ENCODE measurements at places on chromosomes 4 and X.

GRCh38 chrX:45619290-45619689 lies 418.6 kb upstream of the DIPK2B start:
- no peak for DNase-seq

DNA sequence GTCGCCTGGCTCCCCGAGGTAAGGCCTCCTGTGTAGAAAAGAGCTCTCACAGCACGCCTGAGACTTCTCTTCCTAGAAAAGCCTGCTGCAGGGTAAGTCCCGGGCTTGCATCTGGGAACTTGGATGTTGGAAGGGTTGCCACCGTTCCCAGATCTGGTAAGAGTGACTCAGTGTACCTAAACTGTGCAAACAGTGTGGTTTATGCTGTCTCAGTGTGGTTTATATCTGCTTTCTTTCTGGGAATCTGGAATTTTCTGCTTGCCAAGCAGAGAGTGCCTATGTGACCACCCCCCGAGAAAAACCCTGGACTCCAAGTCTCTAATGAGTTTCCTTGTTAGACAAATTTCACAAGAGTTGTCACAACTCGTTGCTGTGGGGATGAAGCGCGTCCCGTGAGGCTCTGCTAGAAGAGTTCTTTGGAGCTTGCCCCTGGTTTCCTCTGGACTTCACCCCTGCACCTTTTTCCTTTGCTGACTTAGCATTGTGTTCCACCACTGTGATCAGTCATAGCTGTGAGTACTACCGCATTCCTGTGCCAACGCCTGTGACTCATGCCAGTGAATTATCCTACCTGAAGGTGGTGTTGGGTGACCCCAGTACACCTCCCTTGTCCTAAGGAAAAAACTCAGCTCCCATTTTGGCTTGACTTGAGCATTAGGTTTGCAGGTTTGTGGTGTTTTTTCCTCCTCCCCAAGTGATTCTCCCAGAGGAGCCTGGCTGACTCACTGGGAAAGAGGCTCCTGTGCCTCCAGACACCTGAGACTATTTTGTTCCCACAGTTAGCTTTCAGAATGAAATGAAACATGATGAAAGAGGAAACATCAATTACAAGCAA lies 14.5 kb downstream of the SLC2A9 start:
- DNase-seq, result no peak

DNA sequence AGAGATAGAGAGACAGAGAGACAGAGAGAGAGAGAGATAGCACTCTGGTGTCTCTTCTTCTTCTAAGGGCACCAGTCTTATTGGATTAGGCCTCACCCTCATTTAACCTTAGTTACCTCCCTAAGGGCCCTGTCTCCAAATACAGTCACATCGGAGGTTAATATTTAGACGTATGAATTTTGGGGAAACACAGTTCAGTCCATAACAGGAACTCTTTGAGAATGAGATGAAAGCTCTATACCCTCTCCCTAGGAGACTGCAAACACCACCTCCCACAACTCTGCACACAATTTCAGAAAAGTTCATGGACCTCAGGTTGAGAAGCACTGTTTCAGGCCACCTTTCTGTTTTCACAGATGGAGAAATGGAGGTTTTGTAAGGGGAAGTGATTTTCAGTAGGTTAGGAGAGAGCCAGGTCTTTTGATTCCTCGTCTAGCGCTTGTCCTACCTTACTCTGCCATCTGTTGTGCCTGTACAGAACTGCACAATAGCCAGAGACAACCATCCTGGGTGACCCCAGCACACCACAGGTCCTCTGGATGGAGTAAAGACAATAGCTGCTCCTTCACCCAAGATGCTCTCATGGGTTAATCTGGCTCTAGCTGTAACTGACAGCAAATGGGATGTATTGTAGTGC lies 16.9 kb upstream of the LOC101059915 start:
- peak; percentile 44 for DNase-seq

- no peak for DNase-seq
Observed at GRCh38 chrX:39630344-39630743, 467.4 kb downstream of the BCOR start.

DNA sequence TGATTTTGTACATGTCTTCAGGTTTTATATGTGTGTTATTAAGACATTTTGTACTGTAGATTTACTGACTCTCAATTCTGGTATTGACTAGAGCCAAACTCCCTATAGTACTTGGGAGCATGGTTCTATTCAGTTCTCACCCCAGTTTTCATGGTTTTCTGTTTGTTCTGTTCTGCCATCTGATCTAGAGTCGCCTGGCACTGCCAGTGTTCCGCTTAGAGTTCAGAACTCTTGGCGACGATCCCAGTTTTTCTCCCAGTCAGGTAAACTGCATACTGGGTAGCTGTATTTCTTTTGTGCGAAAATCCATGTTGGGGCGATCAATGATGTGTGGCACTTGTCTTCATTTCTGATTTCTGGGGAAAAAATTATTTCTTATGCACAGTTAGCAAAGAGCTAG lies 78.0 kb downstream of the PHOX2B start:
- DNase-seq, result no peak

DNA sequence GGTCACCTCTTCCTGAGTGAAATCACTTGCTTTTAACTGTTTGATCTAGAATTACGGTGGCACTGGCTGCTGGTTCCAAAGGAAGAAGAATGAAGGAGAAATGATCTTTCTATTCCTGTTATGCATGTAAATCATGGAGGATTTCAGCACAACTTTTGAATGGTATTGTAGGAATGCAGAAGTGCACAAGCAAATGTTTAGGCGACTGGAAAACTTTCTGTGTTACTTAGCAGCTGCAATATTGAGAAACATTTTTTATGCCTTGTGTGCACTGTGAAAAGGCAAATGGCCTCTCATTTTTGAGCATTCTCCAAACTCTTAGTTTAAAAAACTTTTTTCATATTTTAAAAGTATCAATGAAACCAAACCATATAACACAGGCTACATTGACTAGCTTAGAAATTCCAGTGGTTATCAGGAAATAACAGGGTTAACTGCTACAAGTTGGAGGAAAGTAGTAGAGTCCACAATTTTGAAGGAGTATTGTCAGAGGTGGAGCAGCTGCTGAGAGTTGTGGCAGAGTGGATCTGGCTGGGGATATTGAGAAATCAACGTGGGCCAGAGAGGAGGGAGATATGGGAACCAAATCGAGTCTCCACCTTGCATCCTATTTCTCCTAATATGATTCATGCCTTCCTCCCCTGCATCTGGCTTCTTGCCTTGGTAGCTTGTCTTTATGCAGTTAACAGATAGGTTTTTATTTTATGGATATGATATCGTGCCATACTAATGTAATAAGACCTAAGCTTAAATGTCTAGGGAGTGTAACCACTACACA lies 32.0 kb upstream of the FHL1 start:
- peak; percentile 4 for DNase-seq

DNA sequence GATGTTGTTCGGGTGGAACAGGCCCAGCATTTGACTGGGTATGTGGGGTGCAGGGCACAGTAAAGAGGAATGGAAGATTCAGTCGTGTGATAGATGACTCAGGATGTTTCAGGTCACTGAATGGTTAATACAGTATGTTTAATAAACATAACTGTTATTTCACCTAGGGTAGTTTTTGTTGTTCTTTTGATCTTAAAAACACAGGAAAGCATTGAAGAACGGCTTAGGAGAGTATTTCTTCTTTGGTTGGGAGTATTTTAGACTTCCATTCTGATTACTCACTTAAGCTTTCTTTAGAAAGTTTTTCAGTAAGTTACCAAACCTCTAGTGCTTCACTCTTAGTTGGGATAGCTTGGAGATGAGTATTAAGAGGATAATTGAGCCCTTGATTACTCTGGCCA lies 62.3 kb downstream of the STAG2 start:
- no peak for DNase-seq

DNA sequence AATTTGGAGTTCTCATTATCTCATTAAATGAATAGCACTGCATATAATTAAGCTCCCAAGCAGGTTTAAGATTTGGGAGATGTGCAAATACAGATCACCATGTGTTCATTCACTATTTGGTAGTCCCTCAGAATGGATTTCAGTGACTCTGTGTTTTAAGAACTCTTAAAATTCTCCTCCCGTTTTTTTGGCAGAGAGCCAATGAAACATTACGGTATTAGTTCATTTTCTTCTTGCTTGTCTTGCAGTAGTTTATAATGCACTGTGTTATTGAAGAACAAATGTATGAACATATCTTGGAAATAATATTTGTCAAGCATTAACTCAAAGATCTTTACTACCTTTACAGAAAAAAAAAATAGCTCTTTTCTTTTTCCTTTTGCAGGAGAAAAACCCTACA lies 32.7 kb downstream of the KLF3 start:
- DNase-seq, result no peak

- DNase-seq, result no peak
Observed at GRCh38 chr4:59712470-59712869, 1487.7 kb upstream of the ADGRL3 start.

- DNase-seq, result no peak
Observed at GRCh38 chrX:154991039-154991438, 31.5 kb downstream of the F8 start.

DNA sequence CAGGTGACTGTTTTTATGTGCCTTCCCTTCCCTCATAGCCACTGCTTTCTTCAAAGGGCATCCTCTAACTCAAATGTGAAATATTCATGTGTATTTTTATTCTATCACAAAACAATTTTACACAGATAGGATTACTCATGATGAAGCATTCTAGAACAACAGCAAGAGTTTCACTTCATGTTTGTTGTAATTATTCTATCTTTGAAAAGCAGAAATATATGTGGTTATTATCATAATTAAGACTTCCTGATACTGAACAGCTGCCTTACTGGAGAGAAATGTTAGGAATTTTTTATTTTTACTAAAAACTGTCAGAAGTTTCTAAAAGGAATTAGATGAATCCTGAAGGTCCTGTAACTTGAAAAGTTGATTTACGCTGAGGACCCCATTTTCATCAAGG lies 229.1 kb downstream of the PALLD start:
- no peak for DNase-seq

DNA sequence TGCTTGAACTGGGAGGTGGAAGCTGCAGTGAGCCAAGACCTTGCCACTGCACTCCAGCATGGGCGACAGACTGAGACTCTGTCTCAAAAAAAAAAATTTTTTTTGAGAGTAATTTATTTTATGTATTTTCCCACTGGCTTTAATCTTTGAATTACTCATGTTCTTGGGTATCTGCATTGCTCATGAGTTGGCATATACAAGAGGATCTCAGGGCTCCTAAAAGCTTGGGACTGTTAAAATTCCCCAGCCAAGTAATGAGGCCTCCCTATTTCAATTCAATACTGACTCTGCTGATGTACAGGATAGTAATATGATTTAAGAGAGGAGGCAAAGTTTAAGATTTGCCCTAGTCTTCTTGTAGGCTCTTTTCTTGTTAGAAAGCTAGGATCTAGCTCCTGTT lies 6.2 kb downstream of the IL21 start:
- no peak for DNase-seq

GRCh38 chrX:20011608-20012007 lies 20.7 kb upstream of the BCLAF3 start:
- DNase-seq, result no peak

DNA sequence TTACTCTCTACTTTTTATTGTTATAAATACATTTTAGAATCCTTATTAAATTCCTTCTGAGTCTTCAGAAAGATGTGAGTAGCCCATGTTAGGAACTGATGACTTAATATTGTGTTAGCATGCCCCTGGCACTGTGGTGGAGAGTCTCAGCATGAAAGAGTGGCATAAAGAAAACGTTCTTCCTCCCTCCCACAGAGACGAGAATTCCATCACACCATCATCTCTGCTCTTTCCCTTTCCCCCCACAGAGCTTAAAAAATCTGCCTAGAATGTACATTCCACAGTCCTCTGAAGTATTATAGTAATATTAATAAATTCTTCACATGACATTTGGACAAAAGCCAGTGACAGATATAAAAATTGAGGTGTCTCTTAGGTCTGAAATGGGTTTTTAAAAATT lies 117.8 kb upstream of the DKK2 start:
- DNase-seq, result no peak

DNA sequence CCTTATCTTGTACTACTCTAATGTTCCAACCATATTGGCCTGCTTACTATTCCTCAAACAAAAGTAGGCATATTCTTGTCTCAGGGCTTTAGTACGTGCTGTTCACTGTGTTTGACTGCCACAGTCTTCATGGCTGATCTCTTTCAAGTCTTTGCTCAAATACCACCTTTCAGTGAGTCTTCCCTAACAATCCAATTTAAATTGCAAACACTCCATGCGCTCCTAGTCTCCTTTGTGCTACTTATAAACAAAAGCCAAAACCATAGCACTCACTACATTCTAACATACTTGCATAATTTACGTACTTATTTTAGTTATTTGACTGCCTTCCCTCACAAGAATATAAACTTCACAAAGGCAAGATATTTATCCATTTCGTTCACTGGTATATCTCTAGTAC lies 1.7 kb upstream of the ART3 start:
- DNase-seq, result no peak

GRCh38 chr4:156884183-156884582 lies 87.4 kb downstream of the PDGFC start:
- no peak for DNase-seq

- DNase-seq, result no peak
Observed at GRCh38 chrX:55754861-55755294, 37.3 kb downstream of the RRAGB start.

DNA sequence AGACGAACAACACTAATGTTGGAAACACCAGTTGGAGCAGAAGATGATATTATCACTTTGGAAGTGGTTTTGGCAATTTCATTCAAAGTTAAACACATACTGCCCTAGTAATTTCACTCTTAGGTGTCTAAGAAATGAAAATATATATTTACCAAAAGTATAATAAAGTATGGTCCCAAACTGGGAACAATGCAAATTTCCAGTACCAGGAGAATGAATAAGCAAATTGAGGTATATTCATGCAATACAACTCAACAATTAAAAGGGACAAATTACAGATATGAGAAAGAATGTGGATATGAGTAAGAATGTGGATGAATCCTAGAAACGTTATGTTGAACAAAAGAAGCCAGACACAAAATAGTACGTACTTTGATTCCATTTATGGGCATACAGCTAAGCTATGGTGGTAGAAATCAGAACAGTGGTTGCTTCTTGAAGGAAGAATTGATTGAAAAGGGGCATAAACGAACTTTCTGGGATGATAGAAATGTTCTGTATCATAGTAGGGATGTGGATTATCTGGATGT lies 10.0 kb downstream of the ELMOD2 start:
- DNase-seq, result no peak

- DNase-seq, result no peak
Observed at GRCh38 chr4:10180603-10180926, 64.0 kb upstream of the WDR1 start.

DNA sequence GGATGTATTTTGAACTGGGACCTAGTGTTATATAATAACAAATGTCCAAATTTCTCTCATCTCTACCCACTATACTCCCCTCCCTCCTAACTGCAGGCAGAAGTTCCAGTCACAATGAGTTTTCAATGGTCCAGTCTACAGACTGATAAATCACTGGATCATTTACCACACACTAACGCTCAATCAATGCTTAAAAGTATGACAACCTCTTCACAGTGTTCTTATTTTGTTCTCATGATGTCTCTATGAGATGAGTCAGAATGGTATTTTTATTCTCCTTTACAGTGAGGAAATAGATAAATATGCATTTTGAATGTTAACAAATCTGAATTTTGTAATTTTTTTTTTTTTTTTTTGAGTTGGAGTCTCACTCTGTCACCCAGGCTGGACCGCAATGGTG lies 83.7 kb upstream of the ETNPPL start:
- DNase-seq, result no peak
